ENCODE measurements at places on chromosomes 16 and 17. TPM values are rescaled to one million over a fixed set of nuclear protein-coding genes. Genes with fewer than 3 reads are reported as not detected.

The C16orf95 gene
- total RNA-seq = 2.6 TPM

GRCh38 chr17:45022655-45023339, 28.6 kb downstream of the DCAKD start:
- DNase-seq = no peak

DNA sequence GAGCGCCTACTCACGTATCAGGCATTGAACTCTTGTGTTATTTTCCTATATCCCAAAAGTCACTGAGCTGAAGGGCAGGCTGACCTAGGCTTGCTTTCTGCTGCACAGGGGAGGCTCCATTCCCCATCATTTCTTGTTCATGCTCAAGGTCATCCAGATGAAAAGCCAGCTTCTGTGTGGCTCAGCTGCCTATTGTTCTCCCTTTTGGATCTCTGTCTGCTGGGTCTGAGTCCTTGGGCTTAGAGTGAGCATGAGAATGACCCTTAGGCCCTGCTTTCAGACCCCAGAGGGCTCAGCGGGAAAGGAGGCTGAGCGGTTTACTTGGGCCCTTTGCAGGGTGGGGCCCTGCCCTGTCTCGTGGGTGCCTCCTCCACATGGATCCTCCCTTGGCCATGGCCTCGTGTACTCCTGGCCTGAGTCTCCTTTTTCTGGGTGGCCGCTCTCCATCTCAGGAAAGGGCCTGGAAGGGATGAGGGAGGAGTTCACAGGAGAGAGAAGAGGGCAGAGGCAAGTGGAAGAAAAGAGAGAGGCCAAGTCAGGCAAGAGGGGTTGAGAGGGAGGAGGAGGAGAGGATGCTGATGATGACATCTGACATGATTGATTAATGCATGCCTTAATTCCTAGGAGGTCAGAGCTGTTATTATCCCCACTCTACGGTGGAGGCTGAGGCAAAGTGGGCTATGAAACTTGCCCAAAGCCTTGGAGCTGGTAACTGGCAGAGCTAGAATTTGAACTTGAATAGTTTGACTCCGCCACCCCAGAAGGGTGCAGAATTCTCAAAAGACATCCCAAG, 19.8 kb upstream of the MAP3K14 start:
- no peak for DNase-seq

DNA sequence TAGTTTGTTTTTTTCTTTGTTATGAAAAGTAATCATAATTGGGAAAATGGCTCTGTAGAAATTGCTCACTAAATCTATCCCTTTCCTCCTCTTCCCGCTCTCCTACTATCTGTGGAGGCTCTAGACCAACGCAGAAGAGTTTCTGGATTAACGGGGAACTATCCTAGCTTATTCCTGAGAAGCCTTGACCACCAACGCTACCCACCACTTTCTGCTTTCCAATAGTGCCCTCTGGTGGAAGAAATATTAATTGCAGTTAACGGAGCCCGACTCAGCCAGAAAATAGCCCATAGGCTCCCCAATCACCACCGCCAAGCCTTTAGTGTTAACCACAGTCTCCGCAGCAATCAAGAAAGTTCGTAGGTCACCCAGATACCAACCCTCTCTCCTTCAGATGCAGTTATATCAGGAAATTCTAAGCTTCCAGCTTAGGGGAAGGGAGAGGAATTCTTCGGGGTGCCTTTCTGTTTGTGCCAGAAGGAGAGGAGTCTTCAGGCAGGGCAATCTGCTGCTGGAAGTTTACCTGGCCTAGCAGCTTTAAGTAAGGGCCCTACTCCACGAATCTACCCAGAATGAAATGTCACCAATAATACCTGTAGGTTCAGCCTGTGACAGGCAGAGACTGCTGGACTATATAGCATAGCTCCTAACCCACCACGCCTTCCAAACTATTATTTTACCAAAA, 23.0 kb upstream of the NSRP1 start:
- peak; percentile 56 for DNase-seq

DNA sequence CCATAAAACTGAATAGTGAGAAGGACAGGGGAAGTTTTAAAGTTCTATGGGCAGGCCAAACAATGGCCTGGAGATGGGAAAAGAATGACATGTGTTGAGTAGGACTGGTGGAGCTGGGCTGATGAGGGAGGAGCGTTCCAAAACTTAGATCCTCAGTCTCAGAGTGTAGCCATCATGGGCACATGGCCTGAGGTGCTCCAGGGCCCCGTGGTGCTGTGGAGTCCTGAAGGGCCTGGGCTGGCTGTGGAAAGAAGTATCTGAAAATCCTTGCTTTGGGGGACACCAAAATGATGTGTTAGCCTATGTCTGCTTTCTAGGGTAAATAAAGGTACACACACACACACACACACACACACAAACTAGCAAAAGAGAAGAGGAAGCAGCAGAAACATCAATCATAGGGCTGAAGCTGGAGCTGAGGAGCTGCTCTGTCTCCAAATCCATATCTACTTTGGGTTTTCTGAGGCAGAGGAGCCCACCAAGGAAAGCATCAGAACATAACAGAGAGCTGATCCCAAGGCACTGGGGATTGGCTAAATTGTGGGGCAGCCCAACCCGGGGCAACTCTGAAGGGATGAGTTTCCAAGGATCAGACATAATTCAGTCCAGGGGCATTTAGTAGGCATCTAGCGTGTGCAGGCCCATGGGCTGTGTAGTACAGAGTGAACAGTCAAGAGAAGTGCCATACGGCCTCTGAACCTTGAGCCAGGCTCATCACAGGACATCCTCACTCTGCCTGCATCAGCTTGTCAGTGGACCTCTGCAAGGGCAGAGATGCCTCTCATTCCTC, 85.2 kb downstream of the C16orf78 start:
- no peak for DNase-seq
